ENCODE measurements at places on chromosomes 1 and 21. TPM values are rescaled to one million over a fixed set of nuclear protein-coding genes. Genes with fewer than 3 reads are reported as not detected.

The BMP8A gene
- 0.12 TPM for polyA plus RNA-seq

The FCRLB gene
- polyA plus RNA-seq: 0.79 TPM

The KCNC4 gene
- polyA plus RNA-seq: 1.6 TPM

The GSTM5 gene
- polyA plus RNA-seq: not detected

The HHIPL2 gene
- not detected for polyA plus RNA-seq

The SELL gene
- 2,291 TPM for polyA plus RNA-seq

The RIPK4 gene
- polyA plus RNA-seq: 0.24 TPM

The ECE1 gene
- polyA plus RNA-seq: 21.3 TPM

The COL9A2 gene
- 0.43 TPM for polyA plus RNA-seq

The SELENBP1 gene
- polyA plus RNA-seq: not detected

The PBX1 gene
- polyA plus RNA-seq: 0.70 TPM

The NPPA gene
- polyA plus RNA-seq: not detected

The KCNA3 gene
- 105 TPM for polyA plus RNA-seq

The TSPAN2 gene
- polyA plus RNA-seq: 4.9 TPM

The EXOSC10 gene
- polyA plus RNA-seq: 33.9 TPM

The NFASC gene
- not detected for polyA plus RNA-seq

The KLHDC9 gene
- 0.74 TPM for polyA plus RNA-seq

The ERVH48-1 gene
- 1.2 TPM for polyA plus RNA-seq

The OXCT2 gene
- not detected for polyA plus RNA-seq

The CYB5RL gene
- polyA plus RNA-seq: 3.6 TPM

The LMX1A gene
- not detected for polyA plus RNA-seq

The CFHR3 gene
- not detected for polyA plus RNA-seq

The GJA4 gene
- not detected for polyA plus RNA-seq

The TDRKH gene
- polyA plus RNA-seq: 17.4 TPM

The DFFB gene
- polyA plus RNA-seq: 13.5 TPM

The PROK1 gene
- not detected for polyA plus RNA-seq

The B3GALT2 gene
- polyA plus RNA-seq: 0.07 TPM

The AMY1A gene
- not detected for polyA plus RNA-seq

The MAP3K7CL gene
- 5.9 TPM for polyA plus RNA-seq

The OR2T34 gene
- polyA plus RNA-seq: 0.47 TPM

The NPHP4 gene
- polyA plus RNA-seq: 2.7 TPM

The SESN2 gene
- polyA plus RNA-seq: 4.6 TPM

The FAM72A gene
- polyA plus RNA-seq: not detected

The OSCP1 gene
- polyA plus RNA-seq: 1.4 TPM

The FMO5 gene
- 0.22 TPM for polyA plus RNA-seq

The FAM110D gene
- not detected for polyA plus RNA-seq

The OR2T11 gene
- not detected for polyA plus RNA-seq

All from naive thymus-derived CD4-positive, alpha-beta T cell (primary cell).